Stimulated activated CD4-positive, alpha-beta T cell treated with anti-CD3 and anti-CD28 coated beads, Interleukin-12 subunit alpha, Interleukin-12 subunit beta, amount 100 ng/mL, for 24 hours (primary cell): ENCODE measurements at places on chromosomes 5 and 9.
A peak's percentile ranks its signal among the peaks of the same experiment; 100 is the strongest.

- DNase-seq = no peak
These were observed 88.9 kb upstream of the RANBP3L start for GRCh38 chr5:36390640-36391039.

DNA sequence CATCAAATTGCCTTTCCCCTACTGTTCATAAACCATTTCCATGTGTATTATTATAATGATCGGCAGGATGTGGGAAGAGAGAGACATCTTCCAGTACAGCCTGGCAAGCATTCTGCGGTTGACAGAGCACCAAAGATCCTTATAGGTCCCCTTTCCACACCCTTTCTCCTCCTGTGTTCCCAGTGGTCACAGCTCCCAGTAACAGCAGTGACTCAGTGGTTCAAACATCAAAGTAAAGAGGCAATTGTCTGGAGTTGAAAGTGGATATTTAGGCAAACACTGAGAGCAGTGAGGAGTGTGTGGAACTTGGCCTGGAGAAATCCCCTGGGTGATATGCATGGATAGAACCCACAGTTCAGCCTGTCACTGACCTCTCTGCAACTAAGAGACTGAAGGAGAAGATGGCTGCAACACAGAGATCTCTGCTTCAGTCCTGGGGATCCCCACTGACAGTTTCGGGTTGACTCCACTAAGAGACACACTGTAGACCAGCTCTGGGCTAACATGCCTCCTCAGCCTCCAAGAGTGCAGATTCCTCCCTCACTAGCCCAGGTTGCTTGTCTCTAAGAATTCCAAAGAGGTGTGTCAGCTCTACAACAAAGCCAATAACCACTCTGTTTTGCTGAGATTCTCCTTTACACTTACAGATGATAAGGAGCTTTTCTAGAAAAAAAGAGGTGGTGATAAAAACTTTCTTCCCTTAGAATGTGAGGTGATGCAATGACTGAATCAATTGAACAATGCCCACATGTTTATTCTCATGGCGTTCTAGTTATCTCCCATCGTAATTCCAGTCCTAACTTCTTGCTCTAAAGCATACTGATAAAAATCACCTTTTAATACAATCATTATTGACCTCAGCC lies 94.4 kb upstream of the IL6ST start:
- peak; percentile 41 for DNase-seq

DNA sequence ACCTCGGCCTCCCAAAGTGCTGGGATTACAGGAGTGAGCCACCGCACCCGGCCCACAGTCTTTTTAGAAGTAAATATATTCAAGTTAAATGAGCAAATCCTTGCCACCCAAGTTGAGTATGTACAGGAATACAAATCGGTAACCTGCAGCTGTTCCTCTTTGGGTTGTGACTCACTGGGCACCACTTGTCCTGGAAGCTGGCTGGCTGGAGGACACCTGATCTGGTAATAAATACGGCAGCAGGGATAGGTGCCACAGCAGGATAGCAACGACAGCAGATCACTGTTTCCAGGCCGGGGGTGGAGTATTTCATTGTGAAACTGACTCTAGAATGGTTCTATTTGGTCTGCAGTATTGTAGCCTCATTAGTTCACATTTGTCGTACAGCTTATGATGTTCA lies 35.7 kb upstream of the SLC36A2 start:
- no peak for DNase-seq

DNA sequence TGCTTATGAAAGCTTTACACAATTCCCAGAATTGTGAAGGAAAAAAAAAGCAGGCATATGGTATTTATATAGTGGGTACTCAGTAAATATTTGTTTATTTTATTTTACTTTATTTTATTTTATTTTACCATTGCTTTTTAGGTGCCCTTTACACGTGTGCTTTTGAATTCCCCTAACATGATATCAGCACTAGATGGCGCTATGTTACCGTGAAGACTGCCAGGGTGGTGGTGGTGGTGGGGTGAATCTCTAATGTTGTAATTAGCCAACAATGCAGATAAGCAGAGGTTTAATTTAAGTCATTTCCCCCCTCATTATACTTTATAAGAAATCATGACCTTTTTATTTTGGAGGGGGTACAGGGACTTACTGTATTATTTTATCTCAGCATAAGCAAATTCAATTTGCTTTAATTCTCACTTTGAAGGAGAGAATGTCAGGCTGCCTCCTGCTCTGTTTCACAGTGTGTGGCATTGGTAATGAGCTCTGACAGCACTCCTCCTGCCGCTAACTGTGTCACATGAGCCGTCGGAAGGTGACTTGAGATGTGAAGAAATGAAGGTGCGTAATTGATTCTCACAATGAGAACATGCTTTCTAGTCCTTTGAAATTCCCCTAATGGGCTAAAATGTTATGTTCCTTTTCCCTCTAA lies 165.6 kb downstream of the YTHDC2 start:
- DNase-seq = no peak

- no peak for DNase-seq
These were observed 226.1 kb downstream of the NR3C1 start for GRCh38 chr5:143177263-143177983.

GRCh38 chr5:75611311-75612225 lies at the start of gene ANKDD1B:
Gene ANKDD1B (plus strand): TSS chr5:75611453. CDS start chr5:75611635, 182 bp downstream.
- no peak for DNase-seq

- DNase-seq = no peak
These were observed 118.0 kb downstream of the ESM1 start for GRCh38 chr5:54867310-54867944.

- DNase-seq = no peak
These were observed 1.2 kb downstream of the SCAMP1 start for GRCh38 chr5:78361631-78361993.

DNA sequence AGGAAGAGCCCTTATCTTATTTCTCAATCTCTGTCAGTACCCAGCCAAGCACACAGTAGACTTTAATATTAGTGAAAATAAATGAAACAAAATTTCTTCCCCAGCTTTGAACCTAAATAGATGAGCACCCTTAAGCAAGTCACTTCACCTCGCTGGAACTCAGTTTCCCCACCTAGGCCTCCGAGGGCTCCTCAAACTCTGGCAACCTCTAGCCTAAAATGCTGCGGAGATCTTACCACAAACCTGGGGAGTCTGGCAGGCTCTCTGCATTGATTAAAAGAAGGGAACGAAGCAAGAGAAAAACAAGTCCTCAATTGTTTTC lies 326 bp downstream of the RIGI start:
- no peak for DNase-seq

DNA sequence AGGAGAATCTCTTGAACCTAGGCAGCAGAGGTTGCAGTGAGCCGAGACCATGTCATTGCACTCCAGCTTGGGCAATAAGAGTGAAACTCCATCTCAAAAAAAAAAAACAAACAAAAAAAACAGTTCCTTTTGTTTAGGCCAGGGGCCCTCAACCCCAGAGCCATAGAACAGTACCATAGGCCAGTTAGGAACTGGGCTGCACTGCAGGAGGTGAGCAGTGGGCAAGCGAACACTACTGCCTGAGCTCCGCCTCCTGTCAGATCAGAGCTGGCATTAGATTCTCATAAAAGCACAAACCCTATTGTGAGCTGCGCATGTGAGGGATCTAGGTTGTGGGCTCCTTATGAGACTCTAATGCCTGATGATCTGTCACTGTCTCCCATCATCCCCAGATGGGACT lies 49.1 kb upstream of the SUB1 start:
- DNase-seq = no peak

GRCh38 chr9:89993678-89994630 lies 389.1 kb downstream of the GADD45G start:
- no peak for DNase-seq

GRCh38 chr5:23072179-23072578 lies 219.0 kb upstream of the CDH12 start:
- DNase-seq = no peak

- DNase-seq = no peak
These were observed 31.3 kb downstream of the FGF1 start for GRCh38 chr5:142654578-142655058.

- no peak for DNase-seq
These were observed 203.3 kb upstream of the DMRT1 start for GRCh38 chr9:638152-638551.

GRCh38 chr5:37412515-37412914 lies 33.4 kb downstream of the WDR70 start:
- DNase-seq = no peak

DNA sequence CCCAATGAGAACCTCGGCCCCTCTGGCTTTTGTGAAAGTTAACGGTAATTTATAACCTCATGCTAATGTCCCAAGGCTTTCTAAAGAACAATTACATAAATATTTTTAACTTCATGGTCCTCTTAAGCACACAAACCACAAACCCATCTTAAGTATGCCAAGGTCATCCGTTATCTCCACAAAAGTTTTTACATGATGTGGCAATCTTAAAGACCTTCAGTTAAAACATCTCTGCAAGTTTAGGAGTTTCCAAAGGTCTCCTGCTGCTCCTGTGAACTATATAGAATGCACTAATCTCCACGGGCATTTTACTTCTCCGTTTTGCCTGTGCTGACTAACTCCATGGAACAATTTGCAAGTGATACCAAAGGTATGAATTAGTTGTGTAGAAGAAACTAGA lies 228.2 kb downstream of the TLE1 start:
- no peak for DNase-seq

DNA sequence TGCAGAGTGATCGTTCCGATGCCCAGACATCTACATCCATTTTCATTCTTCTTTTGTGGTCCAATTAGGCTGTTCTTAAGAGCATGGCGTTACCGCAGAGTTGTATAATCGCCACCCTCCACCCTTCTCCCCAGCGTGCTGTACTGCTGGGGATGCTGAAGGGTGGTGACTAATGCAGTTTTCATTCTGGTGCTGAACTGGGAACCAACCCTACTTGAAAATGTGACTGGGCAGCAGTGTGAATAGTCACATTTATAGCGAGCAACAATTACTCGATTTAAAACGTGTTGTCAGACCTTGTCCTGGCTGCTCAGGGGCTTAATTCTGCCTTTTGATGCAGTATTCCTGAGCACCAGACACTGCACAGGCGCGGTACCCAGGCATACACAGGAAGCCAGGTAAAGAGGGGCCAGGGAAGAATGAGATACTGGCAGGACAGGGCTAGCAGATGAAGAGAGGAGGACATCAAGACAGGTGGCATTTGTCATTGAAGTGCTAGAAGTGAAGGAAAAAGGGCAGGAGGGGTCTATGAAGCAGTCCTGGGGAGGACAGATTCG lies 719 bp upstream of the ISCA1 start:
- DNase-seq = no peak

DNA sequence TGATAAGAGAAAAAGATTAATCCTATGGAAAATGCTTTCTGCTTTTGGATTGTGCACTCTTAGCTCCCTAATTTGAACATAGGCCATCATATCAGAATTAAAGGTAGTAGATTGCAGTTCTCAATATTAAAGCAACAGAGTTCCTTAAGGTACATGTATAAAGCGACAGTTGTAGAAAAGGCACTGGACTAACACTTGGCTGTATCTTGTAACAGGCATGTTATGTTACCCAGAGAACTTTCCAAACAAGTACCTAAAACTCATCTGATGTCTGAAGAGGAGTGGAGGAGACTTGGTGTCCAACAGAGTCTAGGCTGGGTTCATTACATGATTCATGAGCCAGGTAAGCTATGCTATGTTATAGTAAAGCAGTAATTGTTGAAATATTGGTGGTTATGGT lies 3.3 kb upstream of the SECISBP2 start:
- no peak for DNase-seq

GRCh38 chr5:78537821-78538220 lies 110.8 kb downstream of the LHFPL2 start:
- no peak for DNase-seq

- peak; percentile 7 for DNase-seq
These were observed 814 bp downstream of the KIF12 start for GRCh38 chr9:114098021-114098935.

DNA sequence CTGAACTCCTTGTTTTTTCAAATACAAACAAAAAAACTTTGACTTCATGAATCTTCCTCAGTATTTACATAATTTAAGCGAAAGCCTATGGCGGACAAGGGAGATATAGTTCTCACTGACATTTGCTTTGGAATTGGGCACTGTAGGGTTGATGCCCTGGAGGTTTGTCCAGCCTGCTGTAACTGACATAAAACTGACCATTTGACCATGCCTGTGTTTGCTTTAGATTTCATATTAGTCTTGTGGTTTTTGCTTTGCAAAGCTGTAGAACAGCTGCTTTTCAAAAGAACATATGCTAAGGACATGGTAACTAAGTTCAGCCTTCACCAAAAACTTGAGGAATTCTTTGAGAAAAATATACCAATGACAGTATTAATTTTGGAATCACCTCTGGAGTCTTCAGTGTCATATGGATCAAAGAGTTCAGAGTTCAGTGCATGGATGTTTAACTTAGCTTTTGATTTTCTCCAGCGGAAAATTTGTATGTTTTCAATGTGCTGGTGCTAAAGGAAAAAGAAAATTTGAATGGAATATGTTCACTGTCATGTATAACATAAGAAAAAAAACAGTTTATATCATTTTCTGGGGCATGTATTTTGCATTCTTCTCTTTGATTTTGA lies 1013.1 kb downstream of the NR2F1-AS1 start:
- DNase-seq = no peak

DNA sequence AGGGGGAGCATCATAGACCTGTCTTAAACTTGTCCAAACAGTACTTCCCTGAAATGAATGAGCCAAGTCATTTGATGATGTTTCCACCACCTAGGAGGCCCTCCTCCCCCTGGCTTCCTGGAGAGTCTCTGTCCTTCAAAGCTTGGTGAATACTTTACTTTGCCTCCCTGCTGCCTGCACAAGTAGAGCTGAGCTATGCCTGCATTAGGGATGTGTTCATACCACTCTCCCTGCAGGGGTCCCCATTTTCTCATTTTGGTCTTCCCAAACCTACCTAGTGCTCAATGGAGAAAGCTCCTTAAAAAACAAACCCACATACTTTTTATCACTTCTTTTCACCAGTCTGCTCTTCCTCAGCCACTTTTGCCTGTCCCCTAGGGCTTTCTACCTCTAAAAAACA lies 7.7 kb downstream of the CCNI2 start:
- DNase-seq = no peak

- no peak for DNase-seq
These were observed 165.0 kb downstream of the FBXL7 start for GRCh38 chr5:15664961-15665360.

DNA sequence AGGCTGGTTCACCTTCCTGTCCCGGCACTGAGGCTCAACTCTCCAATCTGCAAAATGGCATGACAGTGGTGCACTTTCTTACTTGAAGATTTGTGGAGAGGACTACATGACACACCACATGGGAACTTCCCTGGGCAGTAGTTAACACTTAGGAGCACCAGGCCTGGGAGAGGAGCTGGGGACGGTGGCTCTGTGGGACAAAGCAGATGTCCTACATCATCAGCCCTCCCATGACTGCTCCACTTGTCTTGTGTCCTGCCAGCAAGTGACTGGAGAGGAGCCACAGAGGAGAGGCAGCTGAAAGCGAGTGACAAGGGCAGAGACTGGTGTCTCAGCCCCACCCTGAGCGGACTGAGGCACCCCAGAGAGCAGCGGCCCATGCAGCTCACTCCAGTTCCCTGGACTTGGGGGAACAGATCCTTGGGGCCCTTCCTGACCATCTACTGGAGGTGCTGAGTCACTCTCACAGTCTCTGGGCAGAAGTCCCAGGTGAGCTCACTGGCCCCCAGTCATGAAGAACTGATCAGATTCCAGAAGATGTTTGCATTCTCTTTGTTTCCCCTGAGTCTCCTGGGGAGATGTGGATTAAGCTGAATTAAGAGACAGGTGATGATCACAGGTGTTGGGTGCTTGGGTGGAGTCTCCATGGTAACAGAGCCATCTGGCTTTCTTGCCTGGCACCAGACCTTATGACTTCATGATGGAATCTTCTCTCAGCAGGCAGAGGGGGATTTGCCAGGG lies 13.2 kb upstream of the SLC25A48 start:
- no peak for DNase-seq
